ENCODE measurements at places on chromosomes 7 and 10.

DNA sequence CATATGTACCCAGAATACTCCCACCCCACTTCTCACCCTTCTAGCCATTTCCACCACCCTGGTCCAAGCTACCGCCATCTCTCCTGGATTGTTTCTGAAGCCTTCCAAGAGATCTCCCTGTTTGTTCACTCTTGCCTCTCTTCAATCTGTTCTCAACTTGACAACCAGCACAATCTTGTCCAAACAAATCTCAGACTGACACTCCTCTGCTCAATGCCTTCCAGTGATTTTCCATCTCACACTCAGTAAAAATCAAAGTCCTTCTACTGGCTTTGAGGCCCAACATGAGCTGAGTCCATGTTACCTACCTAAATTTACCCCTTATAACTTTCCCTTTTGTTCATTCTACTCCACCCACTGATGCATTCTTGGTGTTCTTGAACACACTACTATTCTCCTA is 33.2 kb upstream of the TMEM140 start:
- no peak for DNase-seq

- DNase-seq = peak; percentile 49
These were observed 3.8 kb downstream of the LRCH4 start for GRCh38 chr7:100582041-100582579.

DNA sequence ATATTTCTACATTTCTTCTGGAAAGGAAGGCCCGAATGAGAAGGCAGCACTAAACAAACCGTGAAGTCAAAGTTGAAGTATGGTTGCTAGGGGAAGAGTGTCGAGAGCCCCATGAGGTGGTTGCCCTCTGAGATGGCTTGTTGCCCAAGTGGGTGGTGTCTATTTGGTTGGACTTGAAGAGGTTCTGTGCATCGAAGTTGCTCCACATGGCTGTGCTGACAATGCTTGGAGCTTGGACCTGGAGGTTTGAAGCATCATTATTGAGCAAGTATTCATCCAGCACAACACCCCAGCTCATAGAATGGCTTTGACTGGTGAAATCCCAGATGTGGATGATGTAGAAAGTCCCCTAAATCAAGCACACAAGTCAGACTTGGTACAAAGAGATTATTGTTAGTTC is 165.2 kb upstream of the CDCA7L start:
- DNase-seq = no peak

DNA sequence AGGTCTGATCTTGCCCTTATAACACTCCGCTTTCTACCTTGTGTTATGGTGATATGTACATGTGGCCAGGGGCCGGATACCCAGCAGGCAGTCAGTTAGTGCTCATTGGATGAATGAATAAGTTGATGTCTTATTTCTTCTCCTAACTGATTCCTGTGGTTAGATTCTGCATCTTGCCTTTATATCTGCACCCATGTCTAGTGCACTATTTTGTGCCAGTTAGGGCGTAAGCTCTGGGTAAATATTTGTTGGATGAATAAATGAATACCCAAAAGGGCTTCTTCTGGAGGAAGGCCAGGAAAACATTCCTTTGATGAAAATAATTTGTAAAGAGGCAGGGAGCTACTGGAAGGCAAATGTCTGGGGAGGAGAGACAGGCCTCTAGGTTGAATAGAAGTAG is 148.2 kb downstream of the CHN2 start:
- DNase-seq = no peak

DNA sequence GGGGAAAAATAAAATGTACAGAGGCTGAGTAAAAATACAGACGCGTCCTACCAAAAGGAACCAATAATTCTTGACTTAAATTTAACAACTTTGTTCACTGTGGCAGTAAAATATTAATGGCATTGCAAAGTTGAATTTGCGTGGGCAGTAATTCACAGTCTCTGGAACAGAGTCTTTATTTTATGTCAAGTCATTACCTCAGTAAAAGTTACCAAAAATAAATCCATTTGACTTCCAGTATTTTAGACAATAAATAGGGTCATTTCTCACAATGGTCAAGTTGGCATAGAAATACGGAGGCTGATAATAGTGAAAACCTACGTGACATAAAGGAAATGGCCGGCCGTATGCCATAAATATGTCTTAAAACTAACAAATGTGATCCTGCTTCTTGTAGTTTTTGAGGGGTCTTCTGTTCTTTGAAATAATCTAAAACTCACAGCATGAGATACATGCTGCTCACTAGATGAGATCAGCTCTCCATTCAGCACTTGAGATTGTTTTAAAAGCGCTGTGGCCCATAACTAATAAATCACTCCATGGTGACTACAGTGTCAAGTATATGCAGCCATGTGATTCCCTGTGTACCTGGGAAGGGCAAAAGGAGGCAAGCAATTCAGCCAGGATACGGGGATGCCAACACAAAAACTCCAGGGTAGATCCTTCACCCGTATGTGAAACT is 75.3 kb downstream of the DOCK4 start:
- no peak for DNase-seq

DNA sequence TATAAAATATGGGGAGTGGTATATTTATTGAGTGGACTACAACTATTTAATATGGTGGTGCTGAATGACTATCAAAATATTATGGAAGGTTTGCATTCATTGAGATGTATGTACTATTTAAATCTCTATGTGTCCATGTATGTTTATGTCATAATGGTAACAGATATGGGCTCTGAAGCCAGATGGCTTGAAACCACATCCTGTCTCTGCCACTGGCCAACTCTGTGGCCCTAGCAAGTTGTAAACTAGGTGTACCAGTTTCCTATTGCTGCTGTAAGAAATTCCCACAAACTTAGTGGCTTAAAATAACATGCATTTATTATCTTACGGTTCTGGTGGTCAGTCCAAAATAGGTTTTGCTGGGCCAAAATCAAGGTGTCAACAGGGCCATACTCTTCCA is 198.1 kb upstream of the NFE2L3 start:
- no peak for DNase-seq

DNA sequence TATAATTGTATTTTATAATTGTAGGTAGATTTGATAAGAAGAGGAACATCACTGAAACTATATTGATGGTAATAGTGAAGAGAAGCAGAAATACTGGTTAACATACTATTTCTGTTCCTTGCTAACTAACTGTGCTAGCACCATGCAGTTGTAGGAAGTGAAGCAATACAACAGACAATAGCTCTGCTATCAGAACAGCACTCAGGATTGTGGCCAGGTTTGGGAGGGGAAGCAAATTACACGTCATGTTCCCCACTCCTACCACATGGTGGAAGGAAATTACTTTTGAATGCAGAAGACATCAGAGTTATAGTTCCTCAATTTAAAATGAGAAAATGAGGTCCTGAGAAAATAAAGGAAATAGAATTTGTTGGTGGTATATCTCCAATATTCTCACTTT is 151.1 kb downstream of the DGKB start:
- DNase-seq = no peak

- DNase-seq = no peak
These were observed 451.8 kb downstream of the SEMA3D start for GRCh38 chr7:84735011-84735410.

DNA sequence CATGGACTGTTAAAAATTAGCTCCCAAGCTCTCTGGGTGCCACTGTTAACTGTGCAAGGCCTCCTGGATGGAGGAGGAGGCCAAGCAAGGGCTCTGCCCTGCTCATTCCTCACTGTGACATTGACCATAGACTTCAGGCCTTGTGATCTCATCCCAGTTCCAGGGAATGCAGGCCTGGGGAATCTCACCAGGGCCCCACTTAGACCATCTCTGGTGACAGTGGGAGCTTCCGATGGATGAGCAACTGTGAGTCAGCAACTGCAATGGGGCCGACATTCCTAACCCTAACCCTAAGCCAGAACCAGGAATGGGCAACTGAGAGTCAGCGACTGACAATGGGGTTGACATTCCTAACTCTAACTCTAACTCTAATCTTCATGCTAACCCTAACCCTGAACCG is 50.4 kb upstream of the MSMB start:
- no peak for DNase-seq

GRCh38 chr7:29479301-29480200 is 84.1 kb upstream of the PRR15 start:
- DNase-seq = no peak

GRCh38 chr10:58431903-58432302 is 46.7 kb downstream of the TFAM start:
- no peak for DNase-seq

GRCh38 chr7:91636129-91636724 is 244.3 kb downstream of the MTERF1 start:
- DNase-seq = peak; percentile 31

DNA sequence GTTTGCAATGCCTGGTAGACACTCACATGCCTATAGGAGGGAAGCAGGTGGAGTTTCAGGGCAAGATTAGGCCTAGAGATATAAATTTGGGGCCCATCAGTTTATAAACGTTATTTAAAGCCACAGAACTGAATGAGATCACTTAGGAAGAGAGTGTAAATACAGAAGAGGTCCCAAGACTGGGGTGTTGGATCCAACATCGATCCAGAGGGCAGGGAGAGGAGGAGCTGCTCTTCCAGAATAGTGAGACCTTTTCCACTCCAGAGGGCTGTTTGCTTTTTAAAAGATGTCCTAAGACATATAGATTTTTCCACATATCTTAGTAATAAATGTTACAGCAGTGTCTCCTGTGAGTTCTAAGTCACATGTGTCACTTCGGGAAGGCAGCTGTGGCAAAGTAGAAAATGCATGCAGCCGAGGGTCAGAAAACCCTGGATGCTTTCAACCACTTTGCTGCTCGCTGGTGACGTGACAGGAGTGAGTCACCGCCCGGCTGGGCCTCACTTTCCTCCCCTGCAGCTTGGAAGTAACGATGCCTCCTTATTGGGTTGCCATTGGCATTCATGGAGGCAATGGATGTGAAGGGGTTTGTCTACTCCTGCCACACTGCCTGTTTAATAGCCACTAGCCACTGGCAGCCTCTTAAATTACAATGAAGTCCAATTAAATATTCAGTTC is 95.4 kb downstream of the TRIL start:
- no peak for DNase-seq

DNA sequence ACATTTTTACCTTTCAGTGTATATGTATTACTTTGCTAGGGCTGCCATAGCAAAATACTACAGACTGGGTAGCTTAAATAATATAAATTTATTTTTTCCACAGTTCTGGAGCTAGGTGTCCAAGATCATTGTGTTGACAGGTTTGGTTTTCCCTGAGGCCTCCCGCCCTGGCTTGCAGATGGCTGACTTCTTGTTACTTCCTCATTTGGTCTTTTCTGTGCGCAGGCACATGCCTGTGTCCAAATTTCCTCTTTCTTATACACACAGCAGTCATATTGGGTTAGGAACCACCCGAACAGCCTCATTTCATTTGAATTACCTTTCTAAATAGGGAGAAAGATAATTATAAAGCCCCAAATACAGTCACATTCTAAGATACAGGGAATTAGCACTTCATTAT is 521.6 kb upstream of the SORCS1 start:
- DNase-seq = no peak

GRCh38 chr7:80661729-80662128 is 23.3 kb downstream of the CD36 start:
- no peak for DNase-seq

DNA sequence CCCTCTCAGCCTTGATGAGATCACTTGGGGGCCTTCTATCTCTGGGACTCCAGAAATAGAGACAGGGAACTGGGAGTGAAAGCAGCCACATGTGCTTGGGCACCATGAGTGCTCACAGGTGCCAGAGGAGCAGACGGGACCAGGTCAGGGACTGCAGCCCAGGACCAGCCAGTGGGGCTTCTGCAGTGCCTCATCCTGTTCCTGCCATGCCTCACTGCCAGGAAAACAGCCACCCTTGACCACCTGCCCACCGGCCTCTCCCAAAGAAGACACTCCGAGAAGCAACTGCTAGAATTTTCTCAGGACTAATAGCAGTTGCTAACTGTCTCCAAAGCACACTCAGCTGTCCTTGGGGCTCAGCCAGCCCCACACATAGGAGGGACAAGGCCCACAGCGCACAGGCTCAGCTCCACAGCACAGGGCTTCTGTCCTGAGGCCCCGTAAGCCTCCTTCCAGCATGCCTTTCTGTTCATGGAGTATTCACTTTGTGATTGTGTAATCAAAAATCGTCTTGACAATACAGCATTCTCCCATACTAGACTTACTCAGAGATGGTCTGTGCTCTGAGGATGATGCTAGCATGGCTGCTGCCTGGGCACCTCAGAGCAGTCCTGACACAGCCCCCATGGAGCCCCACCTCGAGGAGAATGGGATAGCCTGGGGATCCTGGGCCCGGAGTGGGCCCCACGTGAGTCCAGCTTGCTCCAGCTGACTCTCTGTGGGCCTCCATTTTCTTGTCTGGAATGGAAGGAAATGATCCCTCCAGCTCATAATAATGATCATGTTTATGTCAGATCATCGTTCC is 115.7 kb upstream of the RET start:
- no peak for DNase-seq

GRCh38 chr7:30272126-30272525 is 12.3 kb upstream of the ZNRF2 start:
- no peak for DNase-seq

DNA sequence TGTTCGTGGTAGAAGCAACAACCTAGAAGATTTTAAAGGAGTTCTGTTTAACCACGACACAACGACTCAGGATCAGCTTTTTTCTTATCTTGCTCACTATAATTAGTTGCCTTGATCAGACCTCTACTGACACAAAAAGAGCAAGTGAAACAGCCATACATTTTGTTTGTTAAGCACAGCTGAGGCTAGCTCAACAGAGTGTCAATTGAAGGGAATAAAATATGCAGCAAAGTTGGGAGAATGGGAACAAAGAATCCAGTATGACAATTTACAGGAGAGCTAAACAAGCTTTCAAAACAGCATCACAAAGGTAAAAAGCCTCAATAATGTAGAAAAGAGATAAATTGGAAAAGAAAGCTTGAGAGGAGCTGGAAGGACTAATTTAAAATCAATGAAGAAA is 40.5 kb upstream of the HERPUD2 start:
- no peak for DNase-seq

DNA sequence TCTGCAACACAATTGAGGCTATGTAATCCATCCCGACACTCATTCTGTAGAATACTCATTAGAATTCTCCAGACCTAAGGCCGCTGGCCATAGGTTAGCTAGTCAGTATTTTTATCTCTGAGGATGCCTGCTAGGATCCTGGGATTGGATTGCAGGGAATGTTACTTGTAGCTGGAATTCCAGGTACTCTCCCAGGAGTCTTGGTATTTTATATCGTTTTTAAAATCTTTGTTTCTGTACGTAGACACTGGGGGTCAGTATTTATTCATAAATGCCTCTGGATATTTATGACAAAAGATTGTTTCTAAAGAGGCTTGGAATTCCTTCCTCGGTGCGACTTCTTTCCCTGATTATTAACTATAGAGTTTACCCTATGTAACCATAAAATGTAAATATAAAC is 40.1 kb downstream of the BPGM start:
- no peak for DNase-seq

GRCh38 chr10:126135177-126135576 is 238.8 kb downstream of the FANK1 start:
- no peak for DNase-seq

GRCh38 chr10:98417973-98418664 is 3.1 kb upstream of the PYROXD2 start:
- no peak for DNase-seq

DNA sequence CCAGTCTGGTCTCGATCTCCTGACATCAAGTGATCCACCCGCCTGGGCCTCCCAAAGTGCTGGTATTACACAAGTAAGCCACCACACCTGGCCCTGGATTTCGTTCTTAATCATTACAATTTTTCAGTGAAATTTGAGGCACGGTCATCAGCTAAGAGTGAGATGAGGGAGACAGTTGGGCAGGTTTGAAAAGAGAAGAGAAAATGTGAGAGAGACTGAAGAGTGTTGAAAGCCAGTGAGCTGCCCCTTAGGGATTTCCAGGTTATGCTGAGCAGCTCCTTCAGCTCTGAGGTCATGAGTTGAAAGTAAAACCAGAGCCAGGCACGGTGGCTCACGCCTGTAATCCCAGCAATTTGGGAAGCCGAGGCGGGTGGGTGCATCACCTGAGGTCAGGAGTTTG is 5.9 kb upstream of the UPF2 start:
- no peak for DNase-seq

All from LNCaP clone FGC (cell line).